LHCN-M2 (cell line): ENCODE measurements at places on chromosomes 4 and X.

GRCh38 chrX:27706526-27706925 lies 101.3 kb upstream of the MAGEB10 start:
- DNase-seq: no peak

- no peak for DNase-seq
Measured at GRCh38 chr4:156795727-156796126, 175.9 kb downstream of the PDGFC start.

- DNase-seq: no peak
Measured at GRCh38 chr4:121272526-121272925, 108.3 kb downstream of the QRFPR start.

DNA sequence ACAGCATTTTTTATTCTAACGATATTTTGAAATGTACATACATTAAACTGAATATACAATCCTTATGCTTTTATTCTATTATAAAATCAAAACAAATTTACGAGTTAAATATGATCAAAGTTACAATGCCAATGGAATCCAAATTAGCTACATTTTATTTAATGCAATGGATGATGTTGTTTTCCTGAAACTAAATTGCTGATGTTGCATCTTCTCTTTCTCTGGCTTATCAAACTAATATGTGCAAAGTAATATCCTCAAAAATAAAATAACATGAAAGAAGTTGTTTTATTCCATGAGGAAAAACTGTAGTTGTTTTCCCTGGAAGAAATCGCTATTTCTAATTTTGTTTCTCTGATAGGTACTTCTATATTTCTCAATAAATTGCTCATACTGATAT lies 106.8 kb downstream of the ASB9 start:
- DNase-seq: no peak

- DNase-seq: no peak
Measured at GRCh38 chr4:113109106-113109718, 59.8 kb downstream of the ANK2 start.

DNA sequence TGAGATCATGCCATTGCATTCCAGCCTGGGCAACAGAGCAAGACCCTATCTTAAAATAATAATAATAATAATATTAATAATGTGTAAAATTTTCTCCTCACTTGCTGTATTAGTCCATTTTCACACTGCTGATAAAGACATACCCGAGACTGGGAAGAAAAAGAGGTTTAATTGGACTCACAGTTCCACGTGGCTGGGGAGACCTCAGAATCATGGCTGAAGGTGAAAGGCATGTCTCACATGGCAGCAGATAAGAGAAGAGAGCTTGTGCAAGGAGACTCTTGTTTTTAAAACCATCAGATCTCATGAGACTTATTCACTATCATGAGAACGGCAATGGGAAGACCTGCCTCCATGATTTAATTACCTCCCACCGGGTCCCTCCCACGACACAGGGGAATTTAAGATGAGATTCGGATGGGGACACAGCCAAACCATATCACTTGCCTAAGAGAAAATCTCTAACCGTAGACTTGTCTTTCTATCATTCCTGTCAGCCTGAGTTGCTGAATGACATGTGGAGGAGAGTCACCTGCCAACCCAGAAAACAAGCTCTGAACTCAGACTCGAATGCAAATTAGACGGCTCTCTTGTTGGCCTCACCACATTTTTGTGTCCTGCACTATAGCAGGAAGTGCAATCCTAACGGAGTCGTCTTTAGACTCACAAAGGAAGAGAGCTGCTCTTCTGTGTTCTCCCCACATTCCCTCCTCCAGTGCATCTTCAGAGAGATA lies 51.9 kb upstream of the DCTD start:
- DNase-seq: no peak

- DNase-seq: peak; percentile 93
Measured at GRCh38 chrX:47361538-47362511, 8.6 kb upstream of the ZNF157 start.

DNA sequence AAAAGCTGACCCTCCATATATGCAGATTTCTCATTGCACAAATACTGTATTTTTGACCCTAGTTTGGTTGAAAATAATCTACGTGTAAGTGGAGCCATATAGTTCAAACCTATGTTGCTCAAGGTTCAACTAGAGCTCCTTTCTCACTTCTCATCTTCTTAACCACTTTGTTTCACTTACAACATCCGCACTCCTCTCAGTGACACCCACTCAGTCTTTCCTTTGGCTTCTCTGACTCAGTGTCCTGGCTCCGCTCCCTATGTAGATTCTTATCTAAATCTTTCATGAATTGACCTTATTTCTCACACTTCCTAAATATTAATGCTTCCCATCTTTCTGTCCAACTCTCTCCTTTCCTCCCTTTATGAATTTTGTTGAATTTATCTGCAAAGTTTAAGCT lies 32.9 kb upstream of the DKK2 start:
- DNase-seq: no peak

DNA sequence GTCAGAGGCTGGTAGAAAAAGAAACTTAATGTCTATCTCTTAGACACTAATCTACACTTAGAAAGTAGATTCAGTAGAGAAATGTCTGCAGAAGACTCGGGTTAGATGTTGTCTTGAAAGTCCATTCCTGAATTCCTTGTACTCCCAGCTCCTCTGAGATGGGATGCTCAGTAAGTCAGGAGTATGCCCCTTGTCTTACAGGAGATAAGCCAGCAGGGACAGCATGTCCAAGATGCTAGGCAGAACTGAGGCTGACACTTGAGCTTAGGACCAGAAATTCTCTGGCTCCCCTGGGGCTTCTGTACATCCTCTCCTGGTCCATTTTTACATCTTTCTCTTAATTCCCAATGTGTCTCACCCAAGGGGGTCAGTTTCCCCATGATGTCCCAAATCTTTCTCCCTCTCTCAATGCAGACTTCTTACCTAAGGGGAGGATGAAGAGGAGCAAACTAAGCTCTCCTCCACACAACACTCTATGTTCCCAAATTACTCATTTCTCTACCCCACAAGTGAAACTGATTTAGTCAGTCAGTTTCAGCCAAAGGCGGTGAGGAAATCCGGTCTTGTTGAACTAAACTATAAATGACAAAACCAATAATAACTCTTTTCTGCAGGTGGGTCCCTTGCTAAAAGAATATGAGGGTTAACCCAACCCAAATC lies 558.2 kb upstream of the DIPK2B start:
- DNase-seq: peak; percentile 76

DNA sequence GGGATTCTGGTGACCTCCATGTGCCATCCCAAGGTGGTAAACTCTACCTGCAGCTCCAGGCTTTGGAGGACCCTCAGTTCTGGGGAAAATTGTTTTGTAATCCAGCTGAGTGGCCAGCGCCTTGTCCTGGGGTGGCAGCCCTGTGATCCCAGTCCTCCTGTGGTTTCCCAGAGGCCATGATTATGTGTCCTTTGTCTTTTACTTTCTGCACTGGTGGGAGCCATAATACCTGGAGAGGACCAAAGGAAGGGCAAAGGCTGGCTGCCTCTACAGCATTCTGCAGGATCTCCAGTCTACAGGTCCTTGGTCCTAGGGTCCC lies 64.0 kb downstream of the NBDY start:
- no peak for DNase-seq

GRCh38 chr4:90624781-90625180 lies 497.6 kb downstream of the CCSER1 start:
- no peak for DNase-seq

DNA sequence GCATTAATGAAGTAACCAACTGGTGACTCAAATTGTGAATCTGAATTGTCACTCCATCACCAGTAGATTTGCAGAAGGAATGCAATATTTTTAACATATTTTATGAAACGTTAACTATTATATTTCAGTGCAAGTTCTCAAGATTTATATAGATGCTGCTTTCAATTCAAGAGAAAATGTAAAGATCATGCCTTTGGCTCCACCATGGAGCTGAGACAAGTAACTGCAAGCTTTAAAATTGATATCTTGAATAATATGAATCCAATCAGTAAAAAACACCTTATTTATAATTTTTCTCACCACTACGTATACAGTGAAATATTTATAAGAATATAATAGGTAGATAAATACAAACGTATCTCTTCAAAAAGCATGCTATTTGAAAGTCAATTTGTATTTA lies 27.8 kb upstream of the GALNTL6 start:
- DNase-seq: no peak

DNA sequence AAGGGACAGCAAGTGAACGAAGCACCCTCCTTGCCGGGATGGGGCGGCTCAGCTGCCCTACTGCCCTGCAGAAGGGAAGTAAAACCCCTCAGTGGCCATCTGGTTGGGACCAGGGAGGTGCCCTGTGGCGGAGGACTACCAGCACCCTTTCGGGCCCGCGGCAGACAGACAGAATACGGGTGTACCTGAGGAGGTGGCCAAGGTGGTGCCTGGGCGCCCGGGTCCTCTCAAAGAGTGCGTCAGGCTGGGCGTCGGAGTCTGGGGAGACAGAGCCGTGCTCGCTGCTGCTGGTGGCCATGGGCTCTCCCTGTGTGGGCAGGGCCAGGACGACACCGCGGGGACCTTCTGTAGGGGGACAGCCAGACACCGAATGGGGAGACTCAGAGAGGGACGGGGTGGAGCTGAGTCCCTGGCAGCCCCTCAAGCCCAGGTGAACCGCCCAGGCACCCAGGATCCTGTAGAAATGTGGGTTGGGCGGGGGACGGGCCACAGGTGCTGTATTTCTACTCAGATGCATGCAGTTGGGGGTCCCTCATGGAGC lies 29.7 kb downstream of the PDHA1 start:
- DNase-seq: no peak

GRCh38 chr4:150078041-150078578 lies at the start of gene DCLK2:
Gene DCLK2, plus strand, starts transcription at chr4:150078445. Its CDS starts 583 bp downstream, at chr4:150079028.
- DNase-seq: peak; percentile 72

GRCh38 chrX:6311540-6311939 lies 82.9 kb upstream of the NLGN4X start:
- no peak for DNase-seq

DNA sequence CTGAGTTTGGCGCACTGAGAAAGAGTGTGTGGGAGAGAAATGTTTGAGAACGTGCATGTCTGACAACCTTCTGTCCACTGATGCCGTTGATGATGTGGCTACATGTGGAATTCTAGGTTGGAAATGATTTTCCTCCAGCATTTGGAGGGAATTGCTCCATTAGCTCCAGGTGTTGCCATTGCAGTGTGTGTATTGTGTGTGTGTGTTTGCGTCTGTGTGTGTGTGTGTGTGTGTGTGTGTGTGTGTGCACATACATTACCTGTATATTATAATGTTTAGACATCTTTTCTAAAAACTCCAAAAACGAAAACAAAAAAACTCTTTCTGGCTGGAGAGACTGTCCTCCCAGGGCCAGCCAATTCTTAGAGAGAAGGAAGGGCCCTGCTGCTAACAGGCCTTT lies 18.2 kb upstream of the MECP2 start:
- DNase-seq: no peak

DNA sequence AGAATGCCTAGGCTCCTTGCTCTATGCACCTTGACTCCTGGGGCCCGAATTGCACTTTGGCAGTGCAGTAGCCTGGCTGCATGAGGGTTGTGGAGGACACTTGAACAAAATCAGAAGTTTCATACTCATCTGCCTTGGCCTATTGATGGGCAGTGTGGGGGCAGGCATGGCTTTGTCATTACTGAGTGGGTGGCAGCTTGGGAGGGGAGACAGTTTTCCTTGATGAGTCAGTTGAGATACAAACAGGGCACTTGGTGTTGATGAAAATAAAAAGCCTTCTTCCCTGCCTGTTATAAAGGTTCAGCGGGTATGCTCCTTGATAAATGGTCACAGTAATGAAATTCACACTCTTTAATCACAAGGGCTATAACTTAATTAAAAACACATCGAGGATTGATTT lies 126.8 kb upstream of the MAMLD1 start:
- peak; percentile 37 for DNase-seq

- DNase-seq: no peak
Measured at GRCh38 chr4:37615059-37615719, 71.0 kb downstream of the RELL1 start.
